ENCODE measurements at places on chromosomes 5 and 9.

GRCh38 chr5:112886975-112887374 is 25.9 kb downstream of the SRP19 start:
- peak; percentile 20 for DNase-seq

DNA sequence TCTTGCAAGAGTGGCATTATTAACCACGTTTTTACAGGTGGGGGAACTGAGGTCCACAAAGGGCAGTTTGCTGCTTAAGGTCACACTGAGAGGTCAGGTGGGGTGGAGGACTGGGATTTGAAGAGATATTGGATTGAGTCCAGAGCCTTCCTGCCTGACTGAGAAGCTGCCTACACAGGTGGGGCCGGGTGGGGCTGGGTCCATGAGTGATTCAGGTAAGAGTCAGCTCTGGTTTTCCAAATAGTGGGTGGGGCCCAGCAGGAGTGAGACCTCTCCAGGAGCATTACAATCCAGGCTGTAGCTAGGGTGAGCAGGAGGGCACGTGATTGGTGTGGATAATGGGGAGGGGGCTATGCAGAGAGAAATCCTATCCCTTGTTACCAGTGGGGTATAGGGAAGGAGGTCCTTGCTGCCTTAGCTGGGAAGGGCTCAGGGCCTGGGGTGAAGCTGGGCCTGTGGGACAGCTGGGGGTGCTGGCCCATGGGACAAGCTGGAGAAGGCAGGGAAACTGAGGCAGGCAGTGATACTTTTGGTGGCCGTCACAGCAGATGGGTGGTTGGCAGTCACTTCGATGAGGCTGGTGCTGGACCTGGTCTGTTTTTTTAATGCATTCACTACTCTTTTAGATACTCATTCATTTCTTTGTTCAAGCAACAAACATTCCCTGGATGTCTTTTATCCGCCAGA is 2.9 kb upstream of the PTGS1 start:
- no peak for DNase-seq

DNA sequence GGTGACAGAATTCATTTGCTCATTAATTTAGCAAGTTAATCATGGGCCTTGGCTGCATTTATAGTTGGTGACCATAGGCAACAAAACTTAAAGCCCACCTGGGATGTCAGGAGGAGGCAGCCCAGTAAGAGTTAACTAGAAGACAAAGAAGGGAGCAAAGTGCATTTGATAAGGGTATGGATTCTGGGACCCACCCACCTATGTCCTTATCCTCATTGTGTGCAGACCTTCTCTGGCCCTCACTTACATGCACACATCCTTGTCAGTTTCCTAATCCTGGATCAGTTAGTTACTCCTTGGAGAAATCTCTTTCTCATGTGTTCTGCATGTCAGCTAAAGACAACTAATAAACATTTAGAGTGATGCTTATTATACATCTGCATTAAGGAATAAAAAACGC is 24.6 kb downstream of the MEF2C start:
- no peak for DNase-seq

DNA sequence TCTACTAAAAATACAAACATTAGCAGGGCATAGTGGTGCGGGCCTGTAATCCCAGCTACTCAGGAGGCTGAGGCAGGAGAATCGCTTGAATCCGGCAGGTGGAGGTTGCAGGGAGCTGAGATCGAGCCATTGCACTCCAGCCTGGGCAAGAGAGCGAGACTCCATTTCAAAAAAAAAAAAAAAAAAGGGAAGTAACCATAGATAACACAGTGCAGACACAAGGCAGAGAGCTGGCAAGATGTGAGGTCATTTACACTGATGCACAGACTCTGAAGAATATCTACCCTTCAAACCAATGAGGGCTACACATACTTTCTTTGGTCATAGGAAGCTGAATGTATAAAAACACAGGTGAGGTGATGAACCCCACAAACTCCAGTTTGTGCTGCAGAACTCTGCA is 131.9 kb downstream of the DCP2 start:
- no peak for DNase-seq

- DNase-seq: no peak
Measured at GRCh38 chr5:163963881-163964280, 458.5 kb downstream of the MAT2B start.

DNA sequence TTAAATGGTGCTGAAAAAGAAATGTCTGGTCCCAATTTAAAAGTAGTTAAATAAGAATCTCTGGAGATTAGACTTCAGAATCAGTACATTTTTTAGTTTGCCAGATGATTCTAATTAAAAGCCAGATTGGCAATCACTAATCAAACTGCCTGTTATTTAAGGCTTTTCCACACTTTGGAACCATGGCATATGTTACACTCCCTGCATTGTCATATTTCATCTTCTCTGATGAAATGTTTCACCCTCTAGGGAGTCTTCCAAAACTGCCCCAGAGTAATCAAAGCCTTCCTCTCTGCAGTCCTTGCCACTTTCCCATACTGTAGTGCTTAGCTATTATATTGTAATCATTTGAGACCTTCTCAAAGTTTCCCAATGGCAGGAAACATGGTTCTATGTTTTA is 17.5 kb upstream of the OR13C9 start:
- no peak for DNase-seq

DNA sequence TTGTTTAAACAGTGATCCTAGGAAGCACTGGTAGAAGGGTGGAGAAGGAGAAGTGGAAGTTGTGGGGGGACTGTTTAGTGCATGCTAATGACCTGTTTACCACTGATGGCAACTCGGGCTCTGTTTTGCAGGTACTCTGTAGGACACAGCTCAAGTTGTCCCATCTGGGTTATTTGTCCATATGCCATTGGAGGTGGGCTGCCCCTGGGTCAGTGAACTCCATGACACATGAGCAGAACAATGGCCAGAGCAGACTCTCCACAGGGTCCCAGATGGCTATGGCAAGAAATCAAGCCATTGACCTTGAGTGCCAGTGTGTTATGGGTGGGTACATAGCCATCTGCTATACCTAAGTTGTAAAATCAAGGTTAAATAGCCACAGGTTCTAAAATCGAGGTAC is 175.9 kb downstream of the GAS1 start:
- DNase-seq: no peak

GRCh38 chr5:1511651-1512540 is 11.9 kb downstream of the LPCAT1 start:
- DNase-seq: no peak

DNA sequence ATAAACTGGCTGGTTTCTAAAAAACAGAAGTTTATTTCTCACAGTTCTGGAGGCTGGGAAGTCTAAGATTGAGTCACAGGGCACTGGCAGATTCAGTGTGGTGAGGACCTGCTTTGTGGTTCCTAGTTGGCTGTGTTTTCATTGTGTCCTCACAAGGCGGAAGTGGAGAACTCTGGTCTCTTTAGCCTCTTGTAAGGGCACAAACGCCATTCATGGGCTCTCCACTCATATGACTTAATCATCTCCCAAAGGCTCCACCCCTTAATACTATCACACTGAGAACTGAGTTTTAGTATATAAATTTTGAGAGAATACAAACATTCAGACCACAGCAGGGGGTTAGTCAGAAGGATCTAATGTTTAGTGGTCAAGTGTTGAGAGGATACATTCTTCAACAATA is 208.2 kb downstream of the SEC61B start:
- DNase-seq: no peak

- no peak for DNase-seq
Measured at GRCh38 chr5:116032094-116032517, at the start of gene ARL14EPL. Gene ARL14EPL (plus strand): TSS chr5:116032472. CDS start chr5:116051466, 18,994 bp downstream.

GRCh38 chr5:87413343-87413645 is 564 bp upstream of the CCNH start:
- no peak for DNase-seq

- DNase-seq: no peak
Measured at GRCh38 chr5:106399391-106399790, 1271.3 kb downstream of the EFNA5 start.
